ENCODE measurements at places on chromosomes 11 and 22.

DNA sequence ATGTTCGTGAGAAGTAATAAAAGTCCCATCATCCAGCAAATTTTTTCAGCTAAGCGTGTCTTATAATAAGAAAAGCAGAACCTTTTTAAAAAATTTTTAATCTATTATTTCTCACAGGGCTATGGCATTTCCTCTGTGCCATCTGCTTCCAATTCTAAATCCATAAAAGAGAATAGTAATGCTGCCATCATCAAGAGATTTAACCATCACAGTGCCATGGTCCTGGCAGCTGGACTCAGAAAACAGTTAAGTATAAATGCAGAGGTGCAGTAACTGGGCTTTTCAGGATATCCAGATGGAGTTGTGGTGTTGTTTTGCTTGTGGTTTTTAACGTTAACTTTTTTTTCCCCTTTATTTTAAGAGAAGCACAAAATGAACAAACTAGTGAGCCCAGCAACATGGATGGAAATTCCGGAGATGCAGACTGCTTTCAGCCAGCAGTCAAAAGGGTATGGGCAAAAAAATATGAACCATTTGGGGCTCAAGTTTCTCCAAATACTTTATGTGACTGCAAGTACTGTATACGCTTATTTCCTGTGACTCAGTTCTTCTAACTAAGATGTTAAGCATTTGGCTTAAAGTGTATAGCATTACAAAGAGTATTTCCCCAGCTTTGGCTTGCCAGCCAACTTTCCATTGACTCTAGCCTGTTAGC lies 25.2 kb downstream of the GTF2H1 start:
- DNase-seq = no peak

- DNase-seq = no peak
Observed at GRCh38 chr11:61613051-61613450, 32.2 kb upstream of the SYT7 start.

- DNase-seq = no peak
Observed at GRCh38 chr11:95993438-95994298, 69.8 kb upstream of the MTMR2 start.

DNA sequence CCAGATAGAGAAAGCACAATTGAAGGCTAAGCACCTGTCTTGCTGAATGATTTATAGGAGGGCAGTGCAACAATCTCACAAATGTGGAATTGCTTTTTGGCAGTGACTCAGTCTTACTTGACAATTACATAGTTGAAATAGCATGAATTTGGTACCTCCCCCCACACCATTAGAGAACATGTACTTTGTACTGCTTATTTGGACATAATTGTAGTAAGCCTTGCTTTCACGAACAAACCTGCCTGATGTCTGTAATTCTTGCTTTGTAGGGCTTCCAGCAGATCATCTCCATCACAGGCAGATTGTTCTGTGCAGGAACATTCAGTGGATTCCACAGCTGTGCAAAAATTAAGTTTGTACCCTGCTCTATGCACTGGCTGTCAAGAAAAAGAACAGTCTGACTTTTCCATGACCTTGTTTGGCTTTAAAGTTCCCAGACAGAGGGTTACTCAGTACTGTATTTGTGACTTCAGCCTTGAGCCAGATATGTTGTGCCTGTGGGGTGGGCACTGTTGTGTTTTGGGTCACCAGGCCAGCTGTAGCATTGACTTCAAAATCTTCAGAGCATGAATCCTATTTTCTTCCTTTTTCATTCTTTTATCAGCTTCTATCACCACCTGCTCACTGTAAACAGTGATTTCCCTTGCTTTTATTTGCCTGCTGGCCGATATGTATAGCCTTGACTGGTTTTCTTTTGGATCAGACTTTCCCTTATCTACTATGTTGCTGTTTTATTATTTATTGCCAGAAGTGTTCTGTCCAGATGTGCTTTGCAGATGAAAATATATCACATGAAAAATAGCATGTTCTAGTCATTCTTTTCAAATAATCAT lies 941.0 kb upstream of the CHORDC1 start:
- DNase-seq = no peak

- no peak for DNase-seq
Observed at GRCh38 chr11:7486781-7487140, 1.5 kb downstream of the OLFML1 start.

GRCh38 chr11:118067006-118067405 lies 9.9 kb upstream of the TMPRSS4 start:
- no peak for DNase-seq

GRCh38 chr11:73783483-73784020 lies 4.1 kb upstream of the MRPL48 start:
- no peak for DNase-seq

DNA sequence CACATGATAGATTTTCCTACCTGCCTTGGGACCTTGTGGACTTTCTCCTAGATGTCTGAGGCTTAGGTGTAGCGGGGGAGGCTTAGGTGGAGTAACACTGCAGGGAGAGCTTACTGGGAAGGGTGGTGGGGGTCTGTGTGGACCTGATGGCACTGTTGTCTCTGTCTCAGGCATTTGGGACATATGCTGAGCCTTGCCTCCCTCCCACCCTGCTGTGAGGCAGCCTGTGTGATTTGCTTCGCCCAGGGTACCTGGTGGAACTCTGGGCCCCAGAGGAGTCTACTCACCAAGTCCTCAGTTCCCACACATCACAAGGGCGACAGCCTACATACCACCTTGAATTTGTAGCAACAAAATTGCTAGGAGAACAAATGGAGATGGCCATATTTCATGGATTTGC lies 80.7 kb downstream of the CEP164 start:
- DNase-seq = no peak
